ENCODE measurements at places on chromosomes 11 and 22. TPM values are rescaled to one million over a fixed set of nuclear protein-coding genes. Genes with fewer than 3 reads are reported as not detected.

DNA sequence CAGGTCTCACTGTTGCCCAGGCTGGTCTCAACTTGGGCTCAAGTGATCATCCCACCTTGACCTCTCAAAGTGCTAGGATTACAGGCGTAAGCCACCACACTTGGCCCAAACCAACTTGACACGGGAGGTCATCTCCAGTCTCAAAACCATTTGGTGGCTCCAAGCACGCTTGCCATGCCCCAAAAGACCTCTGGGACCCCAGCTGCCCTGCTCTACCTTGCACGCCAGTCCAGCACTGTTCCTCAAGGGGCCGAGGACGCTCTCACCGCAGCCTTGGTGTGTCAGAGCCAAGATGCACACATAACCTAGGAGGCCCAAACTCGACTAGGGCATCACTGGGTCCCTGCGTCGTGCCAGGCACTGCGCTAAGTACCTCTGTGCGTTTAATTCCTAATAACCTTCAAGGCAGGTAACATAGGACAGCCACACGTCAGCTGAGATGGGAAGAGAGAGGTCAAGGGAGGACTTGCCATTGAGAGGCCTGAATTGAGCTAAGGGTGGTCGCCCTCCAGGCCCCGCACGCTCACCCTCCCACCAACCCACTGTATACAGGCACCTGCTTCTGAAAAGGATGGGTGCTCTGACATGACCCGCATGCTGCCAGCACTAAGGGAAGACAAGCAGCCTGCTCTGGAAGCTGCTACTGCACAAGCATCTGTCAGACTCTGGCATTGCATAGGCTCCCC is 4.6 kb upstream of the GAS2L1 start:
- DNase-seq, result no peak

DNA sequence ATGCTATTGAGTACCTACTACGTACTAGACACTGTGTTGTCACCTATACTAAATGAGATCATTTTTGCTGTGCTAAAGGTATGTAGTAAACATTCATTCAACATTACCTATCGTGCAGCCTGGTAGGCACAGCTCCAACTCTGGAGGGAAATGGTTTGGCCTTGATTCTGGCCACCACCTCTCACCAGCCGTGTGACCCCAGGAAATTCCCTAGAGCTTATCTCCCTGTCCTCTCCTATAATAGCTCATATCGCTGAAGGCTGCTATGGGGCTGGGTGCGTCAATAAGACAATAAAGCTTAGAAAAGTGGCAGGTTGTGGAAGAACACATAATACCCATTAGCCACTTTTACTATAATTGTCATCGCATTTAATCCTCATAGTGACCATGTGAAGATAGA is 107.5 kb downstream of the MYO18B start:
- DNase-seq, result no peak

GRCh38 chr22:40792451-40792850 is 26.7 kb downstream of the SLC25A17 start:
- no peak for DNase-seq

- DNase-seq, result no peak
These were observed 663.4 kb upstream of the TENM4 start for GRCh38 chr11:80104191-80104590.

DNA sequence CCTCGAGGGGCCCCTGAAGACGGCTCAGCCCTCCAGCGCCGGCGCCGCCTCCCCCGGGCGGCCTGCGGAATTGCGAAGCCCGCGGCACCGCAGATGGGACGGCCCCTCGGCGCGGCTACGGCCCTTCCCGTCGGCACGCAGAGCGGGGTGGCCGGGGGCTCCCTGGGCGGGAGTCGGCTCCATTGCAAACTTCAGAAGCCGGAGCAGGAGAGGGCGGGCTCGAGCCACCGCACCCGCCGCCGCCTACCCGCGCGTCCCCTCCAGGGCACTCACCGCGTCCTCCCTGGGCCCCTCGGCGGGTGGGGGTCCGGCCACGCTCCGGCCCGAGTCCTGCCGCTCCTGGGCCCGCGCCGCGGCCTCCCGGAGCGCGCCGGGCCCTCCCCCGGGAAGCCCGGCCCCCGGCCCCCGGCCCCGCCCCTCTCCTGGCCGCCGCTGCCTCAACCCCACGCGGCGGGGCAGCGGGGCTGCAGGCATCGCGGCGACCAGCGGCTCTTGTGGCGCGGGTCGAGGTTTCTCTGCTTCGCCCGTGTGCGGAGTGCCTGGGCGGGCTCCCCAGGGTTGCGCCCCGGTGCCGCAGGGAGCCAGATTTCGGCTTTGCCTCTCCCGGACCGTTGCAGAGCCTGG is at the start of gene PACSIN3:
Gene PACSIN3 (minus strand): TSS at position 359 of the 624 bp plus-strand sequence. CDS start 3,707 bp downstream, outside the sequence.
- DNase-seq, result no peak

Gene RAB39A
- total RNA-seq, result 0.59 TPM

Gene ISX
- not detected for total RNA-seq

DNA sequence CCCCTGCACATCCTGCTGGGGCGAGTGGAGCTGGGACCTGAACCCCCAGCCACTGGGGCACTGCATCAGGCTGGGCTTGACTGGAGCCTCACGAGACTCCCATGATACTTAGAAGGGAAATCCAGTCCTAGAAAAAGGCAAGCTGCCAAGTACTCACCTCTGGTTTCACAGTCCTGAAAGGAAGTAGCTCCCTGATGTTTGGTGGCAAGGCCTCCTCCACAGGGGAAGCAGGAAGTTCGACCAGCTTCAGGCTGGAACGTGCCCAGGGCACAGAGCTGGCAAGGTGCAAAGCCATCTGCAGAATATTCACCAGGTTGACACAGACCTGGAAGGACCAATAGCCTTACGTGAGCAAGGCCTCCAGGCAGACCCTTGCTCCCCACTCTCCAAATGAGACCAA is 26.8 kb upstream of the NRIP3 start:
- no peak for DNase-seq

- no peak for DNase-seq
These were observed 37.7 kb upstream of the CD44 start for GRCh38 chr11:35101223-35101622.

- DNase-seq, result no peak
These were observed 117.4 kb upstream of the BID start for GRCh38 chr22:17891481-17892167.

Gene MMP1
- not detected for total RNA-seq

DNA sequence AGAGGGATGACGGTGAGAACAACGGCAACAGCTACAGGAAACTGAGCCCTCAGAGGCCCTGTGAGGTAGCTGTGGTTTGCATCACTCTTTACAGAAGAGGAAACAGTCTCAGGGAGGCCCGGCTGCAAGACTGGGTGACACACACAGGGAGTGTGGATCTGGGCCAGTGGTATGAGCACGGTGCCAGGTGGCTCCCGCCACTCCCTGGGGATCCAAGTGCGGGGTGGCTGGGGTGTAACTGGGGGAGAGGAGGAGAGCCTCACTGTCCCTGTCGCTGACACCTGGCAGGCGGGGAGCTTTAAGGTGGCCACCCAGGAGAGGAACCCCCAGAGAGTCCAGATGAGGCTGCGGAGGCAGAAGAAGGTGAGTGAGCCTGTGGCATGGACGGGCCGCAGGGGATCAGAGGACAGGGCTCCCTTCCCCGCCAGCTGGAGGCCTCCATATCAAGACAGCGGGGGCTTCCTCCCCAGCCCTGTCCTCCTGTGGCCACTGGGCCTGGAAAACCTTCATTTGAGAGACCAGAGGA is 5.6 kb downstream of the RGL4 start:
- peak; percentile 95 for DNase-seq

DNA sequence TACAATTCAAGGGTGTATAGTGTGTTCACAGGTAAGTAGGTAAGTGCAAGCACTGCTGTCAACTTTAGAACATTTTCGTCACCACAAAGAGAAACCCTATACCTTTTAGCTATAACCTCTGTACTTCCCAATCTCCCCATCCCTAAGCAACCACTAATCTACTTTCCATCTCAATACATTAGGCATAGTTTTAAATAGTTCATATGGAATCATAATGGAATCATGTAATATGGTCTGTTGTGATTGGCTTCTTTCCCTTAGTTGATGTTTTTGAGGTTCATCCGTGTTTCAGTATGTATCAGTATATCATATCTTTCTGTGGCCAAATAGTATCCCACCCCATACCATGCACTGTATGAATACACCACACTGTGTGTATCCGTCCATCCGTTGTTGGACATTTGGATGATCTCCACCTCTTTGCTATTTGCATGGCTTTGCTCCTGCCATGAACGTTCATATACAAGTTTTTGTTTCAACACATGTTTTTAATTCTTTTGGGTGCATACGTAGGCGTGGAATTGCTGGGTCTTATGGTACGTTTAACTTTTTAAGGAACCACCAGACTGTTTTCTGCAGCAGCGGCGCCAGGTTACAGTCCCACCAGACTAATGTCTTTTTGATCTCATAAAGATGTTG is 27.7 kb upstream of the OPCML start:
- no peak for DNase-seq

- no peak for DNase-seq
These were observed 55.0 kb upstream of the ZBTB44 start for GRCh38 chr11:130369713-130370112.

DNA sequence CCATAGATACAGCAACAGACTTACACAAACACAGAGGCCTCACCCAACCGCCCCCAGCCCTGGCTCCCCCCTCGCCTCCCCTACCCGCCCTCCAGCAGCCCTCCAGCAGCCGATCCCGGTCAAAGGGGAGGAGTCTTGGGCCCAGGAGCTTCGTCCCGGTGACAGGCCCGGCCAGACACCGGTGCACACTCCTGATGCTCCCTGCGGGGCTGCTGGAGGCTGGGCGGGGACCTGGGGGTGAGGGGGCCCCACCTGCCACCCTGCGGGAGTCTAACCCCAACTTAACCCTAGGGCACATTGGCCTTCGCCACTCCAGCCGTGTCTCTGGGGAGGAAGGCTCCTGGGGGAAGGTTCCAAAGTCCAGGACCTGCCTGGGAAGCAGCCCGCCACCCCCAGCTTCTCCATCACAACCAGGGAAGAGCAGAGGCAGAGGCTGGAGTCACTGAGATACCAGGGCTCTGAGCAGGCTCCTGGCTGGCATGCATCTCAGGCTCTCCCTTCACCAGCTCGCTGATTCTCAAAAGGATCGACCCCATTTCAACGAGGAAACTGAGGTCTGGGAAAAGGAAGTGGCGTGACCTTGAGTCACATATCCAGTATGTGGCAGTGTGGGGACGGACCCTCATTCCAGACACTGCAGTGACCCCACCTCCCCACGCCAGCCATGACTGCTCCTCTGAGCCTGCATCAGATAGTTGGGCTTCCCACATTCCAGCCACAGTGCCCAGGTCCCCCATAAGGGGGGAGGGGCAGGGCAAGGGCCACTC is 14.4 kb downstream of the BCL9L start:
- no peak for DNase-seq

Gene MED15
- total RNA-seq, result 179 TPM

DNA sequence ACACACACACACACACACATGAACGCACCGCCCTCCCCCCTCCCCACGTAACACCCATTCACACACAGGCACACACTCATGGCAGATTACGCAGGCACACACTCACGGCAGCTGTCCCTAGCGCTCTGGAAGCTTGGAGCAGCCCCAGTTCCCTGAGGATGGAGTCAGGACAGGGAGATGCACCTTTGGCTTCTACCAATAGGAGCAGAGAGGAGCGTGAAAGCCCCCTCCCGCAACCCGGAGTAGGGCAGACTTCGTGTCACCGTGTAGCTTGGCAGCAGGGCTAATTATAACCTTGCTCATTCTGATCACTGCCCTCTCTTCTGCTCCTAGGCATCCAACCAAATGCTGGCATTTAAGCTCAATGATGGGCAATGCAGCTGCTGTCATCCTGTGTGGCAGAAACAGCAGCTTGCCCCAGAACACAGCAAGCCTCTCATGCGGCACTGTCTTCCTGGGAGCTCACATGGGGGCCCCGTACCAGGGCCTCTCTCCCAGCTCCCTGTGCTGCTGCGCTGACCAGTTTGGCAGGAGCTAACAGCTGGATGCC is 31.9 kb downstream of the ANKK1 start:
- no peak for DNase-seq

Gene CCDC73
- not detected for total RNA-seq

Gene HTR3A
- total RNA-seq, result not detected

Gene GGTLC2
- not detected for total RNA-seq

Gene SNX32
- total RNA-seq, result 1.7 TPM

DNA sequence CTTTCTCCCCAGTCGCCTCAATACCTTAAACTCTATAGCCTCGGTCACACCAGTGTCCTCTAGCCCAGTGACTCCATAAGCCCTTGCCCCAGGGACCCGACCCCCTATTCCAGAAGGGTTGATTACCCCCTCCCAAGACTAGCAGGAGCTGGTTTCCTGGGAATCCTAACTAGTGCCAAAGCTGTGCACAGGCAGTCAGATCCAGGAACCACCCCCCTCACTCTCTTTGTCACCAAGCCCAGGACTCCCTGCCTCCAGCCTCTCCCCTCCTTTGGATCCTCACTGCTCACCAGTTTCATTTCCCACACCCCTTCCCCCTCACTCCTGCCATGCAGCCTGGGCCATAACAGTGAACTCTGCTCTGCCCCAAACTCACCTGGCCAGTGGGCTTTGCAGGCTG is 9.8 kb downstream of the LTBP3 start:
- DNase-seq, result no peak

GRCh38 chr11:11733246-11733747 is 108.5 kb upstream of the USP47 start:
- no peak for DNase-seq

Gene LRRC32
- 0.32 TPM for total RNA-seq

Data from activated CD8-positive, alpha-beta memory T cell treated with anti-CD3 and anti-CD28 coated beads, Interleukin-2, amount 10 ng/mL, durations not matched to agents 7 days and 5 days (primary cell).